ENCODE measurements at places on chromosomes 6 and 20.
A peak's percentile ranks its signal among the peaks of the same experiment; 100 is the strongest.

DNA sequence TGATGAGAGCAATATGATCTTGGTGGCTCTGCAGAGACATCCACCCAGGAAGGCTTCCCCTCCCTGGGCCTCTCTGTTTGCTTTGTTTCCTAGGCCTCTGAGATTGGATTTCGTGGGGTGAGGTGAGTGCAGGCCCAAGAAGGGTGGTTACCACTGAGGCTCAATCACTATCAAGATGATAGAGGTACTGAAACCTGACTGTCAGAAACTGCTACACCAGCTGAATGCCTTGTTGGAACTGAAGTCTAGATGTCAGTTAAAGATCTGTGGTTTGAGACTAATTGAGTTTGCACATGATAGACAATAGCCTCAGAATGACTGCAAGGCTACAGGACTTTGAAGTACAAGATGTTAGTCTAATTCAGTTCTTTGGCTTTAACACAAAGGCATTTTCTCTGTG, 15.2 kb downstream of the VNN1 start:
- DNase-seq: peak; percentile 16

- no peak for DNase-seq
Measured at GRCh38 chr6:159256128-159256527, 86.9 kb downstream of the FNDC1 start.

DNA sequence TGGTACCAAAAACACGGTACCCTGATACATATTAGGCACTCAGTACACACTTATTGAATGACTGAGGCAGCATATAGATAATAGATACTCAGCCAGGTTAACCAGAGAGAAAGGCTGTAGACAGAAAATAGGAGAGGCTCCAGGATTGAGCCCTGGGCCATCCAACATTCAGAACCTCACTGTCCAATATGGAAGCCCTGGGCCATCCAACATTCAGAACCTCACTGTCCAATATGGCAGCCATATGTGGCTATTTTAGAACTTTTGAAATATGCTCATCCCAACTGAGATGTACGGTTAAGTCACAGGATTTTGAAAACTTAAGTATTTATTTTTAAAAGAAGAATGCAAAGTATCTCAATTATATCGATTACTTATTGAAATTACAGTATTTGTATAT, 142.5 kb upstream of the ID4 start:
- DNase-seq: no peak

- DNase-seq: no peak
Measured at GRCh38 chr6:109655761-109656262, 35.2 kb downstream of the AK9 start.

GRCh38 chr6:24775520-24776058, 852 bp downstream of the GMNN start:
- peak; percentile 31 for DNase-seq

GRCh38 chr6:42321976-42322375, 104.3 kb upstream of the MRPS10 start:
- DNase-seq: no peak

DNA sequence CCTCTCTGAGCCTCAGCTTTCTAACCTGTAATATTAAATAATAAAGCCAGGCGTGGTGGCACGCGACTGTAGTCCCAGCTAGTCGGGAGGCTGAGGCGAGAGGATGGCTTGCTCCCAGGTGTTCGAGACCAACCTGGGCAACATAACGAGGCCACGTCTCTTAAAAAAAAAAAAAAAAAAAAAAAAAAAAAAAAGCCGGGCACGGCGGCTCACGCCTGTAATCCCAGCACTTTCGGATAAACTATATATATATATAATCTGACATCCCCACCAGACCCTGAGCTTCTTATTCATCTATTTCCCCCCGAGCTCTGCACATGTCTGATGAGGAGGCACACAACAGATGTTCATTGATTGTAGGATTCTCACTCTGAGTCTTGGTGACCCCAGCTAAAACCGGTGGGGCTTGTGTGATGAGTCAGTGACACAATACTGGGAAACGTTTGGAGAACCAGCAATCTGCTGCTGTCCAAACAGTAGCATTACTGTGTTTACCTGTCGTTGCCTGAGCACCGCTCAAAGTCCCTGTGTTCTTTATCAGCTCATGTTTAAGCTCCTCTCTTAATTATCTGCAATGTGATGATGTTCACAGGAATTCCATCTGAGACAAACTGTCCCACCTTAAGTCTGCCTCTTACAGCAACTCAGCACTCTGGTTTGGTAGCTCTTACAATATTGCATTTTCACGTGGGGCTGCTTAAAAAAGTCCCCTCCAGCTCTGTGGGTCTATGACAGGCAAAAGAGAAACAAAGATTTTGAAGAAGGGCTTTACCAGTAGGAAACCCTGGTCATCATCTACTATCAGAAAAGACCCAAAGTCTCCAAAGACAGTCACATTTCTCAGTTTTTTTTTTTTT, 1.0 kb upstream of the SPATA2 start:
- DNase-seq: peak; percentile 64

DNA sequence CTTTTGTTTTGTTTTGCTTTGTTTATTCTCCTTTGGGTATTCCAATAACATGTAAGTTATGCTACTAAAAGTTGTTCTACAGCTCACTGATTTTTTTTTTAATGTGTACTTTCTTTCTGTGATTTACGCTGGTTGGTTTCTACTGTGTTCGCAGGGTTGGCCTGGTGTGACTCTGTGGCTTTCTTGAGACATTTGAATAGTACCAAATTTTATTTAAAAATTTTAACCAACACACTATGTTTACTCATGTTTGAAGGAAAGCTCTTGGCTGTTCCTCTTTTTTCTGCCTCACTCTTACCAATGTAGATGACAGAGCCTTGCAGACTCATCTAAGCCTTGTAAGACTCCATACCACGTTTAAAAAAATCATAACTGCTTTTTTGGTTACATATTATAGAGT, 1784.9 kb upstream of the DEFB115 start:
- no peak for DNase-seq

DNA sequence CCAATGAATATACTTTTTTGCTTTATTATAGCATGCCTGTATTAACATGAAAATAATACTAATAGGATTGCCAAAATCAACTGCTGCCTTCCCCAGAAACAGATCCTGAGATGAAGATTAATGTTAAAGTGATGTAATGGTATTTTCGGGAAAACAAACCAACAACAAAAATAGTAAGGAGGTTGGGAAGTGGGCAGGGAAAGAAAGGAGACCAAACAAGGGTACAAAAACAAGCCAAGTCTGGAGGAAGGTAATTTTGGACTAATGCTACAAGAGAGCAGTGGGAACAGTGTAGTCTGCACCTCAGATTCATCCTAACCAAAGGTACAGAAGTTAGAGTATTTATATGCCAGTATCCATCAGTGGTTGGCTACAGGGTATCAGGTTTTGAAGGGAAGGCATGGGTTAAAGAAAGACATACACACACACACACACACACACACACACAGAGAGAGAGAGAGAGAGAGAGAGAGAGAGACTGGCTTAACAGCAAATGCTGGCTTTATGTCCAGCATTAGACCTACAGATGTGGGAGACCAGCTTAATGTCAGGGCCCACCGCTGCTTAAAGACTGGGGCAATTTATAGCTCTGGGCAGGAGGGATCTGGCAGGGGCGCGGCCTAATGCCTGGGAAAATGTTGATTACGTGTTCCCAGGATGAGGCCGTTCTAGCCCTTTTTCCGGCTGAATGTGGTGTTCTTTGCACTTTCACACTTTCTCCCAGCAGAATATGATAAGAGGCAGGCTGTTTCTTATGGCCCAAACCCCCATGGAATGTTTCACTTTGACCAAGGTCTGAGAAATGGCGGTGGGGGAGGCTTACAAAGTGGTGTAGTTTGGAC, 3.8 kb upstream of the SLC17A1 start:
- DNase-seq: no peak

GRCh38 chr6:159169193-159169555, at the start of gene FNDC1:
FNDC1 (plus strand) TSS chr6:159169400; CDS start chr6:159169597, 197 bp downstream.
- DNase-seq: peak; percentile 47

GRCh38 chr20:62021793-62022385, 43.8 kb downstream of the TAF4 start:
- DNase-seq: no peak

DNA sequence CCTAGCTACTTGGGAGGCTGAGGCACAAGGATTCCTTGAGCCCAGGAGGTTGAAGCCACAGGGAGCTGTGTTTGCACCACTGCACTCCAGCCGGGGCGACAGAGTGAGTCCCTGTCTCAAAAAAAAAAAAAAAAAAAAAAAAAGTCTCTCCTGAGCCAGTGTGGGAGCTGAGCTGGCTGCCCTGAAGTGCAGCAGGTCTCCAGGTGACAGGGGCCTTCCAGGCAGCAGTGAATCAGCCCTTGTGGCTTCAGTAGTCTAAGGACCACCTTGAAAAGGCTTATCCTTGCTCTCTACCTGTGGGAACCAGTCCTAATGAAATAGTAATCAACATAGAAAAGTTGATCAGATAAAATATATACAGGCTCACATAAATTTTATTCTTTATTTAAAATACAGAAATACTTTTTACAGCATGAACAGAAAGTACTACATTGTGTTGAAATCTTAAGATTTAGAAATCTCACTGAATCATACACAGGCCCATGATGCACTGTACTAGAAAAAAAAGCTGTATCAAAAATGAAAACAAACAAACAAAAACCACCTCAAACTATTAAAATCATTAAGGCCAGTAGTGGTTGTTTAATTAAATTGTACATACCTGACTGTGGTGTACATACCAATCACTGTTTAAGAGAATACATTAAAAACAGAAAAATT, 128.9 kb downstream of the SCML4 start:
- no peak for DNase-seq

GRCh38 chr6:131213501-131213990, 78.3 kb downstream of the AKAP7 start:
- no peak for DNase-seq

DNA sequence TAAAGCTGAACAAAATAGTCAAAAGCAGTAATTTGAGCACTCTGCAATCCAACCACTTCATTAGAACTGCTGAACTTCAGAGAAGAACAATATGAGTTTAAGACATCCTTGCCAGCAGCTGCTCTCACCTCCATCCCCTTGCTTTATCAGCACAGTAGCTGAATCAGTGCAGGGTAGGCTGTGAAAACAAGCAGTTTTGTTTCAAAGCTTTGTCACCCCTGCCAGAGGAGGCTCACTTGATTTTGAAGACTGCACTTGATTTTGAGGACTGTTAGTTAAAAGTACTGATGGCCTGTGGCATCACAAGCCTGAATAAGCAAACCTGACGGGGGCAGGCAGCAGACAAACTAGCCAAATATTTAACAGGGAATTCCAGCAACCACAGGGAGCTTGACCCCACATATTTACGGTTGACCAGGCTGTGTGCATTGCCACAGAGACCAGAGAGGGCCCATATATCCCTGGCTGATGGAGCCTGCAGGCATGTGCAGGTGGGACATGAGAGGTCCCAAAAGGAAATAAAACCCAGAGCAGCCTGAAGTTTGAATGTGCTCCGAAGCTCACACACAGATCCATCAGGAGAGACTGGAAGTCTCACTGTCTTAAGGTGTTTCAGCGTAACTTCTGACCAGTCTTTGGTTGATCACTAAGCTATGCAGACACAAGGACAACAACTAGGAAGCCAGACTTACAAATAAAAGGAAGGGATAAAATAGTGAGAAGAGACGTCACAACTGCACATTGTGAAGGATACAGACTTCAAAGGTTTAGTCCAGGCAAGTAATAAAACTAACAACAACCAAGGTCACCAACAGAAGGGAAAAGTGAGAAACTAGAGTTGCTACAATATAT, 97.4 kb downstream of the PDSS2 start:
- no peak for DNase-seq

DNA sequence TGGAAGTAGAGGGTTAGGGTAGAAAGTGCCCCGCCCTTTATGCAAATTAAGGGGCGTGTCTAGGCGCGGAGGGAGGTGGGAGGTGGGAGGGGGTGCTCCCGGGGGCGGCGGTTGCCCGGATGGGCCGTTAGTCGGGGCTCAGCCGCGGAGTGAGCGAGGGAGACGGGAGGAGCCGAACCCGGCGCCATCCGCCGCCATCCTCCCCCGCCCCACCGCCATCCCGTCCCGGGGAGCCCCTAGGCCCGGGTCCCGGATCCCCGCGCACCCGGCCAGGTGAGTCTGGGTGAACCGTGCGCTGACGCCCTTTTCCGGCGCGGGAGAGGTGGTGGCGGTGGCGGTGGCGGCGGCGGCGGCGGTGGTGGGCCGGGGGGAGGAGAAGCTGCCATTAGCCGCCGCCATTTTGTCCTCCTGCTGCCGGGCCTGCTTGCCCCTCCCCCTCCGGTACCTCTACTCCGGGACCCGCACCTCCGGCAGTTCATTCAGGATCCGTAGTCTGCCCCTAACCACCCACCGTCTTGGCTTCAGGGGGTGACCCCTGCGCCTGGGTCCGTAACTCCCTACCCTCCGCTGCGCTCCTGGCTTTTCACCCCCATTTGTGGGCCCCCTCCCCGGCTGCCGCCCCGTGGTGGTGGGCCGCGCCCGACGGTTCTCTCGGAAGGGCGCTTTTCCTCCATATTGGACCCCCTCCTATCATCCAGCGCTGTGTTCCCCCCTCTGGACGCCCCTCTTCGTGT, at the start of gene PRRC2A:
Gene PRRC2A, plus strand, starts transcription at position 130 of the 734 bp plus-strand sequence. CDS start 2,075 bp downstream, outside the sequence.
- DNase-seq: no peak

DNA sequence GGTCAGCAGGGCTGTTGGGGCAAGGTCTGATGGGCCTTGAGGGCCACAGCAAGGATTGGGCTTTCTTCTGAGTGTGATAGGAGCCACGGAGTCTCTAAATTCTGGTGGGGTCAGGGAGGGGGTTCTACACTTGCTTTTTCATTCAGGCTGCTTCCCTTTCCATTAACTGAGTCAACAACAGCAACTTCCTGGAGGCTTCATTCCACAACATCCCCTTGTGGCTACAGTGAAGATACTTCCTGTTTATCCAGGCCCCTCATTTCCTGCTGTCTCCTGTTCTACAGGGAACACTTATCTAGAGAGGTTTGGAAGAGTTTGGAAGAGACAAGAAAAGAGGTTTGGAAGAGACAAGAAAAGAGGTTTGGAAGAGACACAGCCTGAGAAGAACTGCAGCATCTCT, 144.8 kb upstream of the ENPP5 start:
- DNase-seq: no peak

DNA sequence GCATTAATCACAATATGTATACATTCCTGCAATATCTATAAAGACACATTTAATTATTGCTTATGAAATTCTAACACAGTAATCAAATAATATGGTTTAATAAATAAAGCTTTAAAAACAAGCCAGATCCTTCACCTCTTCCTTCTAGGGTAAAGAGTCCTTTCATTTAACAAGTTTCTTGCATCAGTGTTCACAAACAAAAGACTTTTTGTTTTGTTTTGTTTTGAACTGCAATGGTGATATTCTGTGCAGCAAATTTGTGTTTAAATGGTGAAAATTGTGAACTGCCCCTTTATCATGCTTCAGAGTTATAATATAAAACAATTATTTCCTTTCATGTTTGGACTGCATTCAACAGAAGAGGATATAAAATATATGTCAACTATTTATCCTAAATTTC, 177.3 kb downstream of the EPHA7 start:
- DNase-seq: no peak

DNA sequence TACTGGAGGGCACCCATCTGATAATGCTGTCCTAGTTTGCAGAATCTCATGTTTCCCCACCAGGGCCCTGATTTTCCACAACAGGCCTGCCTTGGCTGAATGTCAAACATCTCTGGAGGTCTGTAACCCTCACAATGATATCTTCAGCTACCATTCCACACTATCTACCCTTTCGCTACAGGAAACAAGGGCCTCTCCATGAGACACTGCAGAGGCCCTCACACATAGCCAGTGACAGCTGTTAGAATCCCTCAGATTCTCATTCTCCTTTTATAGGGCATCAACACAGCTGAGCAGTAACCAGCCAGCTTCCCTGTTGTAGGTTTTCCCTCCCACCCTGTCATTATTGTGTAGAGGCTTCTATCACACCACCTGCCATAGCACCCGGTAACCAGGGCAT, 29.6 kb upstream of the MICB start:
- no peak for DNase-seq
